ENCODE measurements at places on chromosomes 6 and 20.

DNA sequence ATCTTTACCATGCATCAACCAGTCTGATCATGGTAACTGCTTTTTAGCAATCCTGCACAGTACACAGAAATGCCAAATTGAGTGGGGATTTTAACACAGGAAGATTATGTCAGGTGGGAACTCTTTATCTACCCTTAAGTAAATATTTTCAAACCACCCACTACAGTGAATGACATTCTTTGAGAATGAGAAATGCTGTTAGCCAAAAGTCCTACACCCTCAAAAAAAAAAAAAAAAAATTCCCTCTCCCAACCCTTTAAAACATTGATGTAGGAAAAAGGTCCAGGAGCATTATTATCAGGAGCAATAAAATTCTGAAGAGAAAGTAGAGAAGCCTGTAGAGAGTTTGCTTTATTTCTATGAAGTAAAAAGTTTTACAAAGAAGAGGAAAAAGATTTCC lies 307.2 kb upstream of the THEMIS start:
- DNase-seq: no peak

DNA sequence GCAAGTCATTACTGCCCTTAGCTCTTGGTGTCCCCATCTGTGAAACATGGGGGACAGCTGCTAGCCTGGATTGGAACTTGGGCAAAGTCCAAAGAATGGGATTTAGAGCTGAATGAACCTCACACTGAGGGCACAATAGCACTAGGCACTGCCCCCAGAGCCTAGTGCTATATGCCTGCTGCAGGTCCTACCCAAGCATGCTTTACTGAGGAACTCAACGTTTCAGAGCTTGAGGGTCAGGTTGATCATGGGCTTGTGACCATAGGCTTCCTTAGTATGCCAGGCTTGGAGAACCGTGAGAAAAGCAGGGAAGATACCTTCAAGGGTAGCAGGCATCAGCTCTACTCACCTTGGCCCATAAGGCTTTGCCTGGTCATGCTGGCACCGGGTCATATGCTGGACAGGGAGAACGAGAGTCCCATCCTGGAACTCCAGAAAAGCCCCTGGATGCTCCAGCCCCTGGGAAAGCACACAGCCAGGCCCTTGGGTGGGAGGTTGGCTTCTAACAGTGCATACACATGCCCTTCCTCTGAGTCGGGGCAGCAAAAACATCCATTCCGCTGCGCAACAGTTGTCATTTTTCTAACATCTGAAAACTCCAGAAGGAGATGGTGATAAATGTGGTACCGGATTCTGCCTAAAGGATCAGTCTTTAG lies 29.7 kb downstream of the EIF2S2 start:
- DNase-seq: no peak

DNA sequence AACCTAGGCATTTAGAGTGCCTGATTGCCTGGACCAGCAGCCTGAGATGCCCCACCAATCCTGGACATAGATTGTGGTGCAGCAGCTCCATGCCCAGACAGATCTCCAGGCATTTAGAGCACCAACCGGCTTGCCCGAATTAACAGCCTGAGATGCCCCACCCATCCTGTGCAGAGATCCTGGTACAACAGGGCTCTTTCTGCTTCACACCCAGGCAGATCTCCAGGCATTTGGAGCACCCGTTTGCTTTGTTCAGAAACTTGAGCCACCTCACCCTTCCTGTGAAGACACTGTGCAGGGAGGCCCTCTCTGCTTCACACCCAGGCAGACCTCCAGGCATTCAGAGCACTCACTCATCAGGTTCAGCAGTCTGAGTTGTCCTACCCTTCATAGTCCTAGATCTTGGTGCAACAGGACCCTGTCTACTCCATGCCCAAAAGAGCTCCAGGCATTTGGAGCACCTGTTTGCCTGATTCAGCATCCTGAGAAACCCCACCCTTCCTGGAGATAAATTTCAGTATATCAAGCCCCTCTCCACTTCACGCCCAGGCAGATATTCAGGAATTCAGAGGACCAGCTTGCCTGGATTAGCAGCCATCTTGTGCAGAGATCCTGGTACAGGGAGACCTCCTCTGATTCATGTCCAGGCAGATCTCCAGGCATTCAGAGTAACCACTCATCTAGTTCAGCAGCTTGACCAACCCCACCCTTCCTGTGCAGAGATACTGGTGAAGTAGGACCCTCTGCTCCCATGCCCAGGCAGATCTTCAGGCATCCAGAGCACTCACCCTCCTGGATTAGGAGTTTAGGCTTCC lies 189.2 kb upstream of the FERMT1 start:
- no peak for DNase-seq

- peak; percentile 40 for DNase-seq
These were observed 46.3 kb downstream of the MCM8 start for GRCh38 chr20:5996765-5997164.

DNA sequence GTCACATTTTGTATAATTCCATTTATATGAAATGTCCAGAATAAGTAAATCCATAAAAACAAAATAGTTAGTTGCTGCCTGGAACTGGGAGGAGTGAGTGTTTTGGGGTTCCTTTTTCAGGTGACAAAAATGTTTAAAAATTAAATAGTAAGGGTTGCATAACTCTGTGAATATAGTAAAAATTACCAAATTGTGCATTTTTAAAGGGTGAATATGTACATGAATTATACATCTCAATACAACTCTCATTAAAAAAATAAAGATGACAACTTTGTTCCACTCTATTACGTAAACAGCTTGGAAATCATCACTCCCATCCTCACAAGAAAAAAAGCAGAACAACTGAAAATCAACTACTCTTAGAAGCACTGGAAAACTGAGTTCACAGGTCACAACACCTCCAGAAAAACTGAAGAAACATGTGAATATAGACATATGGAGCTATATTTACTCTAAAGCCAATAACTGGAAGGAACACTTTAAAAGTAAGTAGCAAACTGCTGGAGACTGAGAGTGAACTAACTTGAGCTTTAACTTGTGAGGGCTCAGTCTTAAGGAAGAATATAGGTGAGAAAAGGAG lies 40.0 kb downstream of the RANBP9 start:
- no peak for DNase-seq

DNA sequence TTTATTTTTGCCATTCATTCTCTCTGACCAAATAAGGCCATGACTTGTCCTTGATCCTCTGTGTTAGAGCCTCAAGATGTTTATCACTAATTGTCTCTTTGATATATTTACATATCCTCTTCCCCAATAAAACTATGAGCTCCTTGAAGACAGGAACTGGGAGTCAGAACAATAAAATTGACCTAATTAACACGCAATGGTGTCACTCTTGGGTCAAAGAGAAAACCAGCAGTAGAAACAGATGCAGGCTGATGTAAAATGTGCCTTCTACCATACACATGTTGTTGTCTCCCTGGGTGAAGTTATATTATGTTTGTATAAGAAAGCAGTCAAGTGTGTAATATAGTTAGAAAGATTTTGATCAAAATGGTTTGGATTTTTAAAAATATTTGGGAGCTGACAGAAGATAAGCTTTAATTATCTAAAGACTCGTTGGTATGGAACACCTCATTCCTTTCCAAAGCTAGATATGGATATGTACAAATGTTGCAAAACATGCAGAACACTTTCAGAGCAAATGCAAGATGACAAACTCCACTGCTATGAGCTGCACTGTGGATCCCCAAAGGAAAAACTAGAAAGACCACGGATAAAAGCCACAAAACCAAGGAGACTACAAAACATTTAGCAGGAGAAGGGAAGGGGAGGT lies 109.7 kb upstream of the STMND1 start:
- no peak for DNase-seq

DNA sequence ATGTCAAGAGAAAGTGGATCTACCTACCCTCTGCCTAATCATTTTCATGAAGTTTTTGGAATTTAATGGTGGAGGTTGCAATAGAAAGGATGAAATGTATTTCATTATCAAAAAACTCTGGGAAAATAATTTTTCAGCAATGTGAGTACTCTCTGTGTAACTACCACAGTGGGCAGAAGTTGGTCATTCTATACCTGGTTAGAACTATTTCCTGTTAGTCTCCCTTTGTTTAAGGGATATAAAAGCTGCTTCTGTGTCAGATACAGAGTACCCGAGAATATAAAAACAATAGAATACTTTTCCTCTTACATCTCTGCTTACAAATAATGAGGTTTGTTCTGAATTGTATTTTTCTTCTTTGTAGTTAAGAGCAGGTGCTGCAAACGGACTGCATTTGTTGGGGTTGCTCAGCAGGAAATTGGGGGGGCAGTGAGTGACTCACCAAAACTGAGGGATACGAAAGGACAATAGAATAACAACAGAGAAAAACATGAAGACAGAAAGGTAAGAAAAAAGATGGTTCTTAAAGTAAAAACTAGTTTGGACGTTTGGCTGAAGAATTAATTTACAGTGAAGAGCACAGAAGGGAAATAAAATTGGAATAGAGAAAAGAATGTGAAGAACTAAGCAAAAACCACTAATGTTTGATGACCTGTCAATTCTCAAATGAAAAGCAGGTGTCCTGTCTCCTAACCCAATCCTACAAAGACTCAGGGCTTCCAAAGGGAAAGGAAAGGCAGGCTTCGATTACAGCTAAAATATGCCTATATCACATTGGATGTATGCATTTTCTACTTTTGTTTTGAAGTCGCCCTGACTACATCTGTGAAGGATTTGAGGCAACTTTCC lies 703.1 kb downstream of the RFPL4B start:
- no peak for DNase-seq

GRCh38 chr6:109102762-109103161 lies 7.5 kb downstream of the CEP57L1 start:
- no peak for DNase-seq

DNA sequence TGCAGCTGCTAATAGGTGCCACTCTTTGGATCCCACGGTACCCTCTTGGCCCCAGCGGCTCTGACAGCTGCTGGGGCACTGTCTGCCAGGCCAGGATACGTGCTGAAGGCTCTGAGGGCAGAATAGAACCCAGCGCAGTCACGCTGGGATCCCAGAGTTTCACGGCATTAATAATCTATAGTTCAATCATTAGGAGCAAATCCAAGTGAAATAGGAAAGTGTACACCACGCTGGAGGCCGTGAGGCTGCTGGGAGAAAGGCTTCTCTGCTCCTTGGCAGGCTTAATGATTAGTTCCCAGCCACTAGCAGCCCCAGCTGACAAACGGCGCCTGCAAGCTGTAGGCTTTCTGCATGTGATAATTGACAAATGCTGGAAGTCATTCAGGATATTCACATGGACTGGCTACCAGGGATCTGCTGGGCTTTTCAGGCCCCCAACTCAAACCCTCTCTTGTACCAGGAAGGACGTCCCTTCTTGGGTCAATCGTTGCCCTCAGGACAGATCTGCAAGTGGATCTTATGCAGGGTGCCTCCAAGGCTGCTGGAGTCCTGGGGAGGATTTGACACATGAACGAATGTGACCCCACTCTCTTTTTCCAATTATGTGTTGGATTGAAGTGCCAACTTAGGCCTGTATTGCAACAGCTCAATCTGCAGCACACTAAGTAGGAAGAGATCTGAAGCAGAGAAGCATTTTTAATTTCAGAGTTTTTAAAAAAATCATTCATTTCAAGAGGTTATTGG lies 50.1 kb upstream of the INSM1 start:
- no peak for DNase-seq

- no peak for DNase-seq
These were observed 20.5 kb downstream of the MYT1 start for GRCh38 chr20:64184795-64185194.

- no peak for DNase-seq
These were observed 620.5 kb upstream of the CITED2 start for GRCh38 chr6:139994998-139995397.

DNA sequence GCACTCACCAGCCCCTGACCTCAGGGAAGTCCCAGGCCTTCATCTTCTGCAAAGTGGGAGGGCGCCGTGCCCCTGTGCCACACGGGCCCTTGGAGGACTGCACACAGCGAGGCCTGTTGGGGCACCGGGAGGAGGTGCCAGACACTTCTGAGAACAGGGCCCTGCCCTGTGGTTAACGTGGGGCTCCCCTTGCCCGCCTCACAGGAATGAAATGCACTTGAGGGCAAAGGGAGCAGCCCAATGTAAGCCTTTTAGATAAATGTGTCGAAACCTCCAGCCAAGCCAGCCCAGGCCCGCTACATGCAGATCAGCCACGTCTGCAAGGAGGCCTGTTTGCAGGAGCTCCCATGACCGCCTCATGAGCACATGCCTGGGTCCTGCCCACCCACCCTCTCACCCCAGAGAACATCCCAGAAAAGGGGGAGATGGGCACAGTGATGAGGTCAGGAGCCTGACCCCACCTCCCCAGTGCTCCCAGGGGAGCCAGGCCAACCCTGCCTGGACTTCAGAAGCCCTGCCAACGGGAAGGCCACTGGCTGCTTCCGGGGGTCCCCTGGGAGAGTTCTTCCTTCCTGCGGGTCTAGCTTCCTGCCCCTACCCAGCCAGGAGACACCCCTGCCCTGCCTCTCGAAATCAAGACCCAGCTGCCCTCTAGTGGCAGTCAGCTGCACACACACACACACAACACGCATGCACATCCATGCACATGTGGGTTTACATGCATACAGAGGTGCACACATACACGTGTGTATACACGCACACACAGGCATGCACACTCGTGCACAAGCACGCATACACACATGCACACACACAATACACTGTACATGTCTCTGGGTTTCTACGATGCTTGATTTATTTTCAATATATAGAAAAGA lies 178.7 kb downstream of the TAF4 start:
- DNase-seq: peak; percentile 67

GRCh38 chr20:40323361-40323794 lies 365.7 kb downstream of the MAFB start:
- DNase-seq: no peak

DNA sequence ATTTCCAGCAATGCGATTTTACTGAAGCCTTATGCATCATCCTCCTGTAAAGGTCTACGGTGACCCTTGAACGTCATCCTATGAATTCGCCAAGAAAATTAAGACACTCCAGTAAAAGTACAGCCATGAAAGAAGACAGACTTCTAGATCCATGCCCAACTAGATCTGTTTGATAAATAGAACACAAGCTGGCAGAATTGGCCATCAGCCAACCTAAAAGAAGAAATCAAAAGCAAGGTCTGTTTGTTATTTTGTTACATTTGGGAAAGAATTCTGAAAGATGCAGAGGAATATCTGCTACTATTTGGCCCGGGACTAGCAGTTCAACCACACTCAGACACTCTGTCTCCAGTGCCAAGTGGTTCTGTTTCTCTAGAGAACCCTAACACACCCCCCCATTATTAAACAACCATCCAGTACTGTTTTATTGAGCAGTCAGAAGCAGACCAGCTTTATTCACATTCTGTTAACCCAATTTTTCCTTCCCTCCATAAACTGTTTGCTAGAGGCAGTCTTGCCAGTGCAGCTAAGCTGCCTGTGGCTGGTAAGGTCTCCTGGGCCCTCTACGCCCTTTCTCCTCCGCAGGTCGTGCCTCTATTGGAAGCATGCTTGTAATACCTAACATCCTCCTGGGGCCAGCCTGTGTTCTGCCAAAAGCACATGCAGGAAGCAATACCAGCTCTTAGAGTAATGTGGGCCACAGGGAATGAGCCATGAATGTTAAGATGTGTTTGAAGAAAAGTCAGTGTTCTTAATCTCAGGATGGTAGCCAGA lies 30.7 kb downstream of the LY86 start:
- no peak for DNase-seq

Data from GM19239 (cell line).